Urothelium cell line (cell line): ENCODE measurements at places on chromosomes 7 and 10.

GRCh38 chr7:16589881-16590280 is 55.7 kb downstream of the ANKMY2 start:
- DNase-seq: no peak

DNA sequence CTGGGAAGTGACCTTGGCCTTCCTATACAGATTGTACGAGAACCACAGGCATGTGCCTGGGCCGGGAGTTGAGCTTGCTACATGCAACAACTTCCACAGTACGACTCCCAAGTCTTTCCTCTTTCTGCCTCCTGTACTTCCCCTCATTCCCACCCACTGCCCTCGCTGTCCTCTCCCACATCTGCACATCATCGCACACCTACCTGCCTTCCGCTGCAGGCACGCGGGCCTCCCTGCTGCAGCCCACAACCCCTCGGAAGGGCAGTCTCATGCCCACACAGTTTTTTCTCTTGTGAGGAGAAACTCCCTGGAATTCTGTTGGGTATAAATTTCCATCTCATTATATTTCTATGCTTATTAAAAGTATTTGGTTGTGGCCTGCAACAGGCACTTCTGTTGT is 117.2 kb downstream of the ACTR3B start:
- DNase-seq: no peak

DNA sequence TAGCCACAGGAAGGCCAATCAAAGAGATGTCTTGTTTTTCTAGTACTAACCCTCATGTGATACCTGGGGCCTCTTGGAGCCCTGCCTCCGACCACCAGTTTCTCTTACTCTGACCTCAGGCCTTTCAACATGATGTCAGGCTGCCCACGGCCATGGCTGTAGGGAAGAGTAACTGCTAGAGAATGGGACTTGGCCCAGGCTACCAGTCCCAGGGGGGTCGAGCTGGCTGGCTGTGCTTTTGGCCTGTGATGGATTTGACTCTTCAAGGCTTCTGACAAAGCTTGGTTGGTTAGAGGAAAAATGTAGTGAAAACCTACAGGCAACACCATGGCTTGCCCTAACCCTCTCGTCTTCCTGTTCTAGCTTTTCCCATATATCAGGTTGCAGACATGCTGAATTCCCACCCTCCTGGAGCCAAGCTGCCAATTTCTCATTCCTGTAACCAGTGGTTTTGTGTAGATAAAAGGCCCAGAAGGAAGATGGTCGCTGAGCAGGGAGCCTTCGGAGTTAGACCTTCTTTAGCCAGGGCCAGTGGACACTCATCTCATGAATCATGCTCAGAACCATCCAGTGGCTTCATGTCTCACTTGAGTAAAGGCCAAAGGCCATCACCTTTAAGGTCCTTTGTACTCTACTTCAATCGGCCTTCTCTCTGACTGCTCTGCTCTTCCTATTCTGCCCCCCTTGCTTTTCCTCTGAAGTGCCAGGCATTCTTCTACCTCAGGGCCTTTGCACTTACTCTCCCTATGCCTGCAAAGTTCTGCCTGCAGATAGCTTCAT is 19.7 kb downstream of the SUFU start:
- no peak for DNase-seq

DNA sequence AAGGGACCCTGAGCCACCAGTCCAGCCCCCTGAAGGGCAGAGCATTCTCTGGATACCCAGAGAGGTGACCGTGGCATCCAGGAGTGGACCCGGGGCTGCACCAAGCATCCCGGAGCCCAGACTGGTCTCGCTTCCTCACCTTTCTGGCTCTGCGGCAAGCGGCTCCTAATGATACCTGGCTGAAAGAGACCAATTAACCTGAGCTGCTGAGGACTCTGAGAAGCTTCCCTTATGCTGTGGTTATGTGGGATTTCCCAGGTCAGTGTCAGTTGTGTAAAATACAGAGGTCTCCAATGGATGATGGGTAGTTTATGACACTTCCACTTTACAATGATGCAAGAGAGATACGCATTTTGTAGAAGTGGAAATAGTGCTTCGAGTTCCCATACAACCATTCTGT is 51.5 kb downstream of the PFKFB3 start:
- DNase-seq: no peak
